ENCODE measurements at places on chromosomes 3 and 15.
A peak's percentile ranks its signal among the peaks of the same experiment; 100 is the strongest.

DNA sequence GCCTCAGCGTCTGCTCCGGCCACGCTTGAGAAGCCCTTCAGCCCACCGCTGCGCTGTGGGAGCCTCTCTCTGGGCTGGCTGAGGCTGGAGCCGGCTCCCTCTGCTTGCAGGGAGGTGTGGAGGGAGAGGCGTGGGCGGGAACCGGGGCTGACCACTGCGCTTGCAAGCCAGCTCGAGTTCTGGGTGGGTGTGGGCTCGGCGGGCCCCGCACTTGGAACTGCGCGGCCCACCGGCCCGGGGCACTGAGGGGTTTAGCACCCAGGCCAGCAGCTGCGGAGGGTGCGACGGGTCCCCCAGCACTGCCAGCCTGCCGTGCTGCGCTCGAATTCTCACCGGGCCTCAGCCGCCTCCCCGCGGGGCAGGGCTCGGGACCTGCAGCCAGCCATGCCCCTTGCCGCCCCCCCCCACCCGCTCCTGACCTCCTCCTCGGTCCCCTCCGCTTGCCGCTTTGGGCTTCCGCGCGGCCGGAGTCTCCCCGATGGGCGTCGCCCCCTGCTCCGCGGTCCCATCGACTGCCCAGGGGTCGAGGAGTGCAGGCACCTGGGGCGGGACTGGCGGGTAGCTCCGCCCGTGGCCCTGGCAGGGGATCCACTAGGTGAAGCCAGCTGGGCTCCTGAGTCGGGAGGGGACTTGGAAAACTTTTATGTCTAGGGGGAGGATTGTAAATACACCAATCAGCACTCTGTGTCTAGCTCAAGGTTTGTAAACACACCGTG, 106.7 kb downstream of the RAP2B start:
- no peak overlapping the region for H3K4me3 ChIP-seq
- no peaks in the 10 kb centered on the region for H3K27me3 ChIP-seq
- no peak for DNase-seq
- H3K36me3 ChIP-seq, result no peaks in the 10 kb centered on the region
- no peaks in the 10 kb centered on the region for H3K4me1 ChIP-seq

DNA sequence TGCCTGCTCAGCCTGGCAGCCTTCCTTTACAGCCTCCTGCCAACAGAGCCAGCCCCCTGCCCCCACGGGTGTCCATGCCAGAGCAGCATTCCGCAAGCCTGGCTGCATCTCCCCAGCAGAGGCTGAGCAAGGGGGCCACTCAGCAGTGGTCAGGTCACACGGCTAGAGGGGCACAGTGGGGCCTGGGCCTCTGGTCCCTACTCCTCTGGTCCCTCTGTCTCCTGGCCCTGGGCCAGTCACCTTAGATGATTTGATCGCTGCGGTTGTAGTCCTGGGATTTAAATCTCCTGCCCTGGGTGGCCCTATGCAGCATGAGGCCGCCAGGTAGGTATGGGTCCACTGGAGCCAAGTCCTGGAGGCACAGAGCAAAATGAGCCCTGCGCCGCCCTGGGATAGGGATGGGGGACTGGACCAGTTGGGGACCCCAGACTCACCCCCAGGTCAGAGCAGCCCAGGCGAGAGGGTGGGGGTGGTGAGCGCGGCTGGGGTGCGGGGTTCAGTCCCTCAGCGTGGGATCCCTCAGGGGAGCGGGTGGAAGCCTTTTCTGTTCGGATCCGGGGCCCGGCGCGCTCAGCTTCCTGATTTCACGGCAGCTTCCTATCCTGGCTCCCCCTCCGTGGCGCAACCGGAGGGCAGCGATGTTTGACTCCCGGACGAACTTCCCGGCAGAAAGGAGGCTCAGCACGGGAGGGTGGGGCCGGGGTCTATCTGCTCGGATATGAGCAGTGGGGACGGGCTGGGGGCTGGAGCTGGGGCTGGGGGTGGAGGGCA, at the start of gene ZBTB47:
Gene ZBTB47, plus strand, starts transcription at position 138 of the 771 bp plus-strand sequence. CDS start 4,659 bp downstream, outside the sequence.
- peak within 1 kb of the TSS; percentile 96 for H3K4me3 ChIP-seq
- DNase-seq, result peak; percentile 63
- peak within 1 kb of the TSS; percentile 92 for H3K27ac ChIP-seq

- H3K4me1 ChIP-seq, result peaks cover 8% of the 10 kb centered on the region
- no peaks in the 10 kb centered on the region for H3K27me3 ChIP-seq
- H3K27ac ChIP-seq, result no peak overlapping the region
- no peak for DNase-seq
Observed at GRCh38 chr3:71906976-71907375, 122.0 kb upstream of the PROK2 start.

- peak; percentile 91 for DNase-seq
- H3K36me3 ChIP-seq, result no peaks in the 10 kb centered on the region
- no peak overlapping the region for H3K27ac ChIP-seq
- H3K4me1 ChIP-seq, result no peaks in the 10 kb centered on the region
Observed at GRCh38 chr15:20340931-20341661, 200.5 kb downstream of the GOLGA6L6 start.

- no peak overlapping the region for H3K27ac ChIP-seq
- no peaks in the 10 kb centered on the region for H3K4me1 ChIP-seq
- no peak for DNase-seq
- no peaks in the 10 kb centered on the region for H3K27me3 ChIP-seq
- H3K36me3 ChIP-seq, result no peaks in the 10 kb centered on the region
- H3K4me3 ChIP-seq, result no peak overlapping the region
Observed at GRCh38 chr15:90481023-90481422, 48.7 kb upstream of the CRTC3 start.

DNA sequence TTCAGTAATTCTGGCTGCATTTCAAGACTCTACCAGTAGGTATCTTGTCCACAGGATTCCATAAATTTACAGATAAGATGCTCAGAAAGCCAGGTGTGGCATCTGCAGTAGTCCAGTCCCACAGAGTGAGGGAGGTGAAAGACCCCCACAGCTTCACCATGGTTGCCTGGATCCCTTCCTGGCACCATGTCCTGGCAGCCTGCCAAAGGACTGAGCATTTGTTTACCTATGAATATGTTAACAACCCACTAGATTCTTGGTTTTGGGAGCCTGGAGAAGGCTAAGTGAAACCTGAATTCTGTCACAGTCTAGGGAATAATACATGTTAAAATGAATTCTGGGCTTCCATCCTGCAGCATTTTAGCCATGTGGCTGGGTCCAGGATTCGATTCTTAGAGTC, 14.9 kb downstream of the CHST2 start:
- H3K36me3 ChIP-seq, result no peaks in the 10 kb centered on the region
- no peaks in the 10 kb centered on the region for H3K4me1 ChIP-seq
- H3K27ac ChIP-seq, result no peak overlapping the region
- no peaks in the 10 kb centered on the region for H3K27me3 ChIP-seq

DNA sequence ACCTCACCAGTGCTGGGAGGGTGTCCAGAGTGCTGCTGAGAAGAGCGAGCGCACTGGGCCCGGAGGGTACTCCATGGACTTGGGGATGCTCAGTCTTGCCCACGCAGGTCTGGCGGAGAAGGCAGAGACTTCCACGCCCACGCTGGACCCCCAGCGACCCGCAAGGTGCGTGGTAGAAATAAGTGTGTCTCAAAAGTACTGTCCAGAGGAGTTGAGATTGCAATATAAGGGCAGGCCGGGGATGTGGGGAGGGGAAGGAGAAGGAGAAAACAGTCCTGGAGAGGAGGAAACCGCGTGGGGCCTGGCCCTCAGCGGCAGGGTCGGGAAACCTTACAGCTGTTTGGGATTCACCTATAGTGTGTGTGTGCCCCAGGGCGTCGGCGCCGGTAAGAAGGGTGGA, 38.9 kb downstream of the NR2F2 start:
- H3K27ac ChIP-seq, result no peak overlapping the region
- DNase-seq, result no peak
- no peaks in the 10 kb centered on the region for H3K36me3 ChIP-seq

DNA sequence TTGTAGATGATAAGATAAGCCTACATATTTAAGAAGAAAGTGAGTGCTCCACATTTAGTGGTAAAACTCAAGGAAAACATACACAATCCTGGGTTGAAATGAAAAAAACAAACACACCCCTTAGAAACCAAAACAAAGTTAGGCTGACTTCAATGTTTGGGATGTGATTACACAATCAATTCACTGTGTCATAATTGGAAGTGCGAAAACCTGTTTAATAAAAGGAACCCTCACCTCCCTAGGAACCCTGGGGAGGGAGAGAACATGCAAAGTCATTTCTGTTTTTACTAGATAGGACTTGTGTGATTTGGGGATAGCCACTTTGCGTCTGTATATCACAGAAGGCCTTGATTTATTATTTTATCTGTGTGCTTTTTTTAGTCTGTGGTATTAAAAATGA, 275.0 kb downstream of the NFKBIZ start:
- peak overlapping the region; percentile 6 for H3K27ac ChIP-seq
- peaks cover 2% of the 10 kb centered on the region for H3K4me1 ChIP-seq
- no peaks in the 10 kb centered on the region for H3K27me3 ChIP-seq
- no peak overlapping the region for H3K4me3 ChIP-seq
- DNase-seq, result no peak
- H3K36me3 ChIP-seq, result no peaks in the 10 kb centered on the region

DNA sequence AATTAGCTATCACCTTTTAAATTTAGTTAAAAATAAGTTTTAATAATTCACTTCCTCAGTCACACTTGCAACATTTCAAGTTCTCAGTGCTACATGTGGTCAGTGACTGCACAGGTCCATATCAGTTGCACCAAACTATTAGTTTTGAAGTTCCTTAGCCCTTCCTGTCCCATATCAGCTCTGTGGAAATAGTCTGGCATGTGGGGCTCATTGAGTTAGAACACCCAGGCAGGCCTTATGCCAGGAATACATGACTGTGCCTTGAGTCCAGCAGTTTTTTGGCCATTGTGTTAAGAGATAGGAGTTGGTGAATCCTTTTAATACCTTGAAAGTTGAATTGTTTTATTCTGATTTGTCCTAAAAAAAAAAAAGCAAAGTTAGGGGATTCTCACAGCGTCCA, 153.7 kb upstream of the BFSP2 start:
- no peak overlapping the region for H3K27ac ChIP-seq
- H3K4me1 ChIP-seq, result no peaks in the 10 kb centered on the region
- no peaks in the 10 kb centered on the region for H3K36me3 ChIP-seq
- DNase-seq, result no peak
- no peak overlapping the region for H3K4me3 ChIP-seq

- no peak overlapping the region for H3K4me3 ChIP-seq
- no peaks in the 10 kb centered on the region for H3K36me3 ChIP-seq
- no peak for DNase-seq
- H3K4me1 ChIP-seq, result peaks cover 43% of the 10 kb centered on the region
- no peaks in the 10 kb centered on the region for H3K27me3 ChIP-seq
Observed at GRCh38 chr3:71402911-71403310, 180.6 kb downstream of the FOXP1 start.

- peak overlapping the region; percentile 61 for H3K4me3 ChIP-seq
- H3K4me1 ChIP-seq, result peaks cover 29% of the 10 kb centered on the region
- H3K27ac ChIP-seq, result peak overlapping the region; percentile 95
- peak; percentile 39 for DNase-seq
Observed at GRCh38 chr3:9934235-9934621, 594 bp downstream of the CRELD1 start.

- no peaks in the 10 kb centered on the region for H3K27me3 ChIP-seq
- no peaks in the 10 kb centered on the region for H3K36me3 ChIP-seq
- peaks cover 29% of the 10 kb centered on the region for H3K4me1 ChIP-seq
- no peak overlapping the region for H3K27ac ChIP-seq
- no peak overlapping the region for H3K4me3 ChIP-seq
- no peak for DNase-seq
Observed at GRCh38 chr15:39451871-39452270, 129.0 kb upstream of the THBS1 start.

DNA sequence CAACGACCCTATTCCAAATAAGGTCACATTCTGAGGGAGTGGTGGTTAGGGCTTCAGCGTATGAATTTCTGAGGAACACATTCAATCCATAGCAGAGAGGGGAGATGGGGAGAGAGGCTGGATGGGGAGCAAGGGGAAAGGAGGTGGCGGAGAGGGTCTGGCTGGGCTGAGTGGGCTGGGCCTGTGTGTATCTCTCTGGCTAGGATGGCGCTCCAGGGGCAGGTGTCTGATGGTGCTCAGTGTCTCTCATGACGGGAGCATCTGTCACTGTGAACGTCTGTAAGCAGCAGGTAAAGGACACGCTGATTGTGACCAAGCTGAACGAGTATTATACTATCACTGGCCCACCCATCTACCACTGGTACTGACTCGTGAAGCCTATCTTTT, 159.6 kb downstream of the XXYLT1 start:
- no peaks in the 10 kb centered on the region for H3K27me3 ChIP-seq
- DNase-seq, result no peak
- peaks cover 13% of the 10 kb centered on the region for H3K4me1 ChIP-seq
- peak overlapping the region; percentile 76 for H3K27ac ChIP-seq
- no peaks in the 10 kb centered on the region for H3K36me3 ChIP-seq
- H3K4me3 ChIP-seq, result no peak overlapping the region

GRCh38 chr3:196493292-196493691, 10.3 kb downstream of the RNF168 start:
- no peaks in the 10 kb centered on the region for H3K36me3 ChIP-seq
- no peak overlapping the region for H3K4me3 ChIP-seq
- DNase-seq, result no peak
- H3K27me3 ChIP-seq, result no peaks in the 10 kb centered on the region
- H3K27ac ChIP-seq, result no peak overlapping the region
- no peaks in the 10 kb centered on the region for H3K4me1 ChIP-seq

- peaks cover 12% of the 10 kb centered on the region for H3K27me3 ChIP-seq
- H3K4me3 ChIP-seq, result peak within 1 kb of the TSS; percentile 95
- no peaks in the 10 kb centered on the region for H3K36me3 ChIP-seq
- peak within 1 kb of the TSS; percentile 90 for H3K27ac ChIP-seq
Observed at GRCh38 chr3:124033360-124034015, 41.6 kb upstream of the ROPN1 start.

- no peak overlapping the region for H3K27ac ChIP-seq
- no peak overlapping the region for H3K4me3 ChIP-seq
- no peaks in the 10 kb centered on the region for H3K4me1 ChIP-seq
- H3K27me3 ChIP-seq, result peaks cover 6% of the 10 kb centered on the region
Observed at GRCh38 chr3:160612386-160613075, 47.2 kb upstream of the KPNA4 start.

GRCh38 chr15:25862472-25863110, 536 bp downstream of the ATP10A start:
- H3K4me3 ChIP-seq, result peak overlapping the region; percentile 58
- no peaks in the 10 kb centered on the region for H3K36me3 ChIP-seq
- H3K27me3 ChIP-seq, result peaks cover 61% of the 10 kb centered on the region

DNA sequence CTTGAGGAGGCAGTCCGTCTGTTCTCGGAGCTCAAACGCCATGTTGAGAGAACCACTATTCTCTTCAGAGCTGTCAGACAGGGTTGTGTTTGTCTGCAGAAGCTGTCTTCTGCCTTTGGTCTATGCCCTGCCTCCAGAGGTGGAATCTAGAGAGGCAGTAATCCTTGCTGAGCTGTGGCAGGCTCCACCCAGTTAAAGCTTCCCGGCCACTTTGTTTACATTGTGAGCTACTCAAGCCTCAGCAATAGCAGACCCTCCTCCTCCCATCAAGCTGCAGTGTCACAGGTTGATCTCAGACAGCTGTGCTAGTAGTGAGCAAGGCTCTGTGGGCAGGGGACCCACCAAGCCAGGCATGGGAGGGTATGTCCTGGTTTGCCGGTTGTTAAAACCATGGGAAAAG, 8.9 kb downstream of the OR5AC2 start:
- peak; percentile 32 for DNase-seq
- no peak overlapping the region for H3K4me3 ChIP-seq
- H3K27ac ChIP-seq, result no peak overlapping the region
- no peaks in the 10 kb centered on the region for H3K27me3 ChIP-seq
